Activated CD4-positive, CD25-positive, alpha-beta regulatory T cell treated with anti-CD3 and anti-CD28 coated beads, Interleukin-2, amount 50 U/mL, for 72 hours (primary cell): ENCODE measurements at places on chromosomes 11 and 22.

DNA sequence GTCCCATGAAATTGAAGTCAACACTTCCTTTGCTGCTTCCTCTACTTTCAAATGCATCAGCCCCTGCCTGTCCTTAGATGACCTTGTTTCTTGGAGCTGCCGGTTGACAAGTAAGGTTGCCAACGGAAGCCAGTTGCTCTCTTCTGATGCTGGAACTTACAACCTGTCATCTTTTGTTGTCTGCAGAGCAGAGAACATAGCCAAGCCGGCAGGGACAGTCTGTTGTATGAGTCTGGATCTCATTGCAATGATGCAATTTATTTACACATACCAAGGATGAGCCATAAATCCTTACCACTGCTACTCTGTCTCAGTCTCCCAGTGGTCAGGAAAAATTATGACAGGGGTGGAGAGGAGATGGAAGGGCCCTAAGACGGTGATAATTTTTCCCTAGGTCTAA lies 151.4 kb downstream of the BLID start:
- DNase-seq = no peak

GRCh38 chr11:58787903-58788302 lies 56.2 kb upstream of the GLYAT start:
- no peak for DNase-seq

DNA sequence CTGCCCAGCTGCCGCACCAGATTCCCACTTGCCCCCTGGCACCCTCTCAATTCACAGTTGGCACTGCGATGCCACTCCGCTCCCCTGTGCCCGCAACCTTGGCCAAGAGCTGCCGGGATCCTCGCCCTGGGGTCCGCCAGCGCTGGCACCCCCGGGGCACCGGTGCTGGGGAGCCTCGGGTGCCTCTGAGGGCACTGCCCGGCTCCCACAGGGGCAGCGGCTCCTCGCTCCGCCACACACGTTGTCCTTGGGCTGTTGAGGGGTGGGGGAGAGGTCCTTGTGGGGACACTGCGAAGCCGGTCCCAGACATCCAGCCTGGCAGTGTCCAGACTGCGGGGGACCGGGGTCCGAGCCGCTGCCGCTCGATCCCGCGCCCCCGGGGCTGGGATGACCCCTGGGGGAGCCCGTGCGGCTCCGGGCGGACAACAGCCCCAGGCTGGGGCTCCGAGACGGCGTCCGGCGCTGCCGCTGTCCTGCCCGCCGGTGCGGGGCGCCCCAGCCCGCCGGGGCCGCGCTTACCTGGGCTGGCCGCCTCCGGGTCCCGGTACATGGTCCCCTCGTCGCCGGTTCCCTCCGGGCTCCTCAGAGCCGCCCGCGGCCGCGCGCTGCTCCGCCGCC lies 496 bp downstream of the SYT7 start:
- peak; percentile 35 for DNase-seq

DNA sequence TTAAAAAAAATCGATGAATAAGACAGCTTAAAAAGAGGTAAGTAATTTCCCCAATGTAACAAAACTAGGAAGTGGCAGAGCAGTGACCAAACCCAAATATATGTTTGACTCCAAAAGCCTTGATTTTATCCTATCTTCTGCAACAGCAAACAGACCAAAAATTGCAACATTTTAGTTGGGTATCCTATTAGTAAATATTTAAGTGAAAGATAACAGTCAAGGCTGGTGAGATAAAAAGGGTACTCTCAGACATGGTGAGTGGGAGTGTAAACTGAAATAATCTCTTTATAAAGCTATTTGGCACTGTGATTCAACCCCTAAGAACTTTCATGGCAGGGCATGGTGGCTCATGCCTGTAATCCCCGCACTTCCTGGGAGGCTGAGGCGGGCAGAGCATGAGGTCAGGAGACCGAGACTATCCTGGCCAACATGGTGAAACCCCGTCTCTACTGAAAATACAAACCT lies 1.9 kb upstream of the RDX start:
- DNase-seq = no peak

DNA sequence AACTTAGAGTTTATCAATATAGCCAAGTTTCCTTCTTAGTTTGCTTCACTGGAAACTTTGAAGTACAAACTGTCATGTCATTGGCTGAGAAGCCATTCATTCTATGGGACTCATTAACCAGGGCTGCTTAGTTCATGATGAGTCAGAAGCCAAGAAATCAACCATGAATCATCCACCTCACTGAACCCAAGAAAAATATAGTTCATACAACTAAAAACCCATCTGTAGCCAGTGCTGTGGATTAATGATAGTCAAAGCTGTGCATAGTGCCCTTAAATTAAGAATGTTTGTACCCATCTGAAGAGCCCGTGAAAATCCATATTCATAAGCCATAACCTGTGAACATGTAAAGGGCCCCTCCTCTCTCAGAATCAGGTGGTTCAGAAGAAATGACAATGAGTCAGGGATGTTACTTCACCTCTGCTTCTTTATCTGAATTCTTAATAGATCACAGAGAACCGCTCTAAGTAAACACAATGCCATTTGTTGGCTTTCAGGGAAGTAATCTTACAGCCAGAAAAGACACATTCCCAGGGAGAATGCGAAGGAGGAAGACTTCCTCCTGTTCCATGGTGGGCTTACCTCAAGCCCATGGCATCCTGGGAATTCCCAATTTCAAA lies 25.4 kb downstream of the MMP20 start:
- DNase-seq = no peak

DNA sequence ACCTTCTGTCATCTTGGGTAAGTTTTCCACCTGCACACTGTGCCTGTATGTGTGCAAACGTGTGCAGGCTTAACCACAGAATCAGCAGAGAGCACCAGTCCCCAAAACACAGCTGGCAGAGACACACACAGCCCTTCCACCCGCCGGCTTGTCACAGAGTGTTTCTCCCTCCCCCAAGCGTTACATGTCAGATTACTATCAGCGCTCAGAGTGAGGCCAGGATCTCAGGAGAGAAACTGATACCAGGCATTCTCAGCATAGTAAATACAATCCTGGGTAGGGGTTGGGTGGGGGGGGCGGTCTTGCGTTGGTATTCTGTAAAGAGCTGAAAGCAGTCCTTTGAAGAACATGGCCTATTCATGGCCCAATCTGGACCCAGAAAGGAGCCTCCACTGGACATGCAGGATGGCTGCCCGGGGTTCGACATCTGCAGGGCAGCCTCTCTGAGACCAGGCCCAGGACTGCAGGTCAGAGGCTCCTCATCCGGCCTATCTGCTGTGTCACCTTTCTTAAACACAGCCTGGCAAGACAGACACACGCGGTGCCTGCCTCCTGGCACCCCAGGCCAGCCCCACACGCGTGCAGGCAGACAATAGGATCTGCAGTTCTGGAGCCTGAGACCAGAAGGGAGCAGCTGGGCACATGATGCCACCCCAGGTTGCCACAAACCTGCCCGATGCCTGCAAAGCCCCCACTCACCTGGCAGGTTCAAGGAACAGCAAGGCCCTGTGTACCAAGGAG lies 1.7 kb downstream of the OSBPL5 start:
- DNase-seq = no peak

- DNase-seq = no peak
These were observed 37.0 kb downstream of the AMPD3 start for GRCh38 chr11:10492084-10492483.

- no peak for DNase-seq
These were observed 632.0 kb upstream of the KIRREL3 start for GRCh38 chr11:127632546-127632945.

- no peak for DNase-seq
These were observed 122.2 kb upstream of the SYN3 start for GRCh38 chr22:33180356-33180755.

GRCh38 chr11:94500181-94500580 lies 6.4 kb downstream of the ANKRD49 start:
- DNase-seq = no peak

DNA sequence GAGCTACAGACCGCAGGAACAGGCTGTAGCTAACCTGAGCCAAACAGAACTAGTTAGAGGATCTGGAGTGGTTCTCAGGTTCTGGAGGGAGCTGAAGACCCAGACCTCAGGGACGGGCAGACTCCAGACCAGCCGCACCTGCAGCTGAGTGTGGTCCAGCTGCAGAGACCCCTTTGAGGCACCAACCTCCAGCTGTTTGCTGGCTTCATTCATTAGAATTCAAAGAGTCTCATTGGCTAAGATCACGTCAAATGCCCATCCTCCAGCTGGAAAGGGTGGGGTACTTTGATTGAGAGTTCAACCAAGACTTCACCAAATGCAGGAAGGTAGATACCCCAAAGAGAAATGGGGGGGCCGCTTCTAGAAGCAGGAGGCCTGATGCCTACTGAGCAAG lies 13.4 kb upstream of the IL2RB start:
- no peak for DNase-seq

DNA sequence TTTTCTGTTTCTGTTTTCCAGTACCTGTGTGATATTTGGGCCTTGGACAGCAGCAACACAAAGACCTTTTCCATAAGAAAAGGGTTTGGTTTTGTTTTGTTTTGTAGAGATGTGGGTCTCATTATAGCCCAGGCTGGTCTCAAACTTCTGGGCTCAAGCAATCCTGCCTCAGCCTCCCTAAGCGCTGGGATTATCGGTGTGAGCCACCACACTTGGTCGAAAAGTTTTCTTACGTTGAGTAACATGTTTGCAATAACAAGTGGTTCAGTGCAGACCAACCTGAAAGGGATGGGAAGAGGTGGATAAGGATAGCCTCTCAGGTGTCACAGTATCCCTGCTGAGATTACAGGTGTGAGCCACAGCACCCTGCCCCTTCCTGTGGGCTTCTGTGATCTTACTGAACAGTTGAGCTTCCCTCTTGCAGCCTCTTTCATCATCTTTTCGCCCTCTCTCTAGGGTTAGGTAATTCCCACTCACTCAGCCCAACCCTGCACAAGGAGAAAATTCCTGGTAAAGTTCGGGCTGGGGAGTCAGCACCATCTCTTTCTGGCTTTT lies 3.5 kb upstream of the MRPL48 start:
- no peak for DNase-seq

- DNase-seq = no peak
These were observed 132.7 kb downstream of the DLG2 start for GRCh38 chr11:85494396-85494795.
